Adrenal gland (tissue), 19 donors: ENCODE measurements at places on chromosomes 4 and X. TPM values are rescaled to one million over a fixed set of nuclear protein-coding genes. Genes with fewer than 3 reads are reported as not detected.

The NDUFC1 gene
- 63.9 TPM for total RNA-seq

The XKRX gene
- 0.36 TPM for total RNA-seq

The ARHGAP6 gene
- total RNA-seq, result 4.2 TPM

The BRS3 gene
- total RNA-seq, result not detected

The HAUS7 gene
- total RNA-seq, result 19.3 TPM

The DDX53 gene
- total RNA-seq, result not detected

The NUP62CL gene
- 4.3 TPM for total RNA-seq

The GAGE12E gene
- total RNA-seq, result not detected

GRCh38 chr4:20486433-20486832, 213.8 kb upstream of the PACRGL start:
- no peaks in the 10 kb centered on the region for H3K27me3 ChIP-seq
- H3K4me1 ChIP-seq, result no peaks in the 10 kb centered on the region
- H3K4me3 ChIP-seq, result no peak overlapping the region
- no peak overlapping the region for H3K27ac ChIP-seq
- no peaks in the 10 kb centered on the region for H3K36me3 ChIP-seq

GRCh38 chrX:135307171-135307570, 2.1 kb upstream of the ETDC start:
- DNase-seq, result no peak
- no peaks in the 10 kb centered on the region for H3K4me1 ChIP-seq
- no peaks in the 10 kb centered on the region for H3K27me3 ChIP-seq
- H3K36me3 ChIP-seq, result no peaks in the 10 kb centered on the region
- H3K4me3 ChIP-seq, result no peak overlapping the region
- no peak overlapping the region for H3K27ac ChIP-seq

DNA sequence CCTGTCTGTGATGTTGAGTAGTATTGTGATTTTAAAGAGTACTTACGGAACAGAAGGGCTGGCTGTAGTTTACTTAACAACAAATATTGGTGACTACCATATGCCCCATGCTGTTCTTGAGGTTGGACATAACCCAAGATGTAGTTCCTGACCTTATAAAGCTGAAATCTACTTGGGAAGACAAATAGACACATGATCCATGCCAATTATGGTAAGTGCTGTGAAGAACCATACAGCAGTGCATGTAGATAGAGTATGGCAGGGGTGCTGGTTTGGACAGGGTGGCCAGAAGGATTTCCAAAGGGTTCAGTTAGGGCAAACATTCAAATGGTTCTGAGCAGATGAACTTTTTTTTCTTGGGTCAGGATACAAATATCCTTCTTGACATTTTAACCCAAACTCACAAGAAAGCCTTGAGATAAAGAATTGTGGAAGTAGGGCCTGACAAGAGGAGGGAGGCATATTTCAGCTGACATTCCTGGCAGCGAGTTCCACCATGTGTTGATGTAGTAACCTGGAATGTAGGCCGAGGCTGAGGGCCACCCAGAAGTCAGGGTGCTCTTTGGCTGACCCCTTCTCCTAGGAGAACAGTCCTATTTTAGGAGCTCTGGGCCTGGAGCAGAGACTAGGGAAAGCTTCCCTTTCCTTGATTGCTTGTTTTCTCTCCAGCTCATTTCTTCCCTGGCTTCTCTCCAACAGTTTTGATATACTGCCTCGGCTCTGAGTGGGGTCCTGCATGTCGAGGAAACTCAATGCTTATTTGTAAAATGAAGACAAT, 74.2 kb downstream of the FREM3 start:
- H3K27me3 ChIP-seq, result no peaks in the 10 kb centered on the region
- H3K4me3 ChIP-seq, result no peak overlapping the region
- H3K4me1 ChIP-seq, result no peaks in the 10 kb centered on the region
- H3K36me3 ChIP-seq, result no peaks in the 10 kb centered on the region
- DNase-seq, result peak; percentile 40

DNA sequence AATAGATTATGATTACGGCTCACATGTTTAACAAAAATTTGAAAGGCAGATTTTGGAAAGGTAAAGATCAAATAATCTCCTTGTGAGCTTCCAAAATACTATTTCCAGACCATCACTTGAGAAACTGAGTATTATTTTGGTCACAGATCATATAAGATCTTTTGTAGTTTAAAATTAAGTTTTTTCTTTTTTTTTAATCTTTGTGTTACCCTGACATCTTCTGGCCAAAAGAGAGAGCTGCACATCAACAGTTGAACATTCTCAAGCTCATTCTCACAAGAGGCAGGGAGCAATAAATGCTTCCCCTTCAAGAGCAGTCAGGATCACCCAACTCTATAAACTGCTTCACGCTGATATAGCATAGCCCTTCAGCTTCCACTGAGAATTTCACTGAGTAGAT, 15.9 kb downstream of the TMEM192 start:
- no peaks in the 10 kb centered on the region for H3K27me3 ChIP-seq
- no peaks in the 10 kb centered on the region for H3K4me1 ChIP-seq
- DNase-seq, result no peak

DNA sequence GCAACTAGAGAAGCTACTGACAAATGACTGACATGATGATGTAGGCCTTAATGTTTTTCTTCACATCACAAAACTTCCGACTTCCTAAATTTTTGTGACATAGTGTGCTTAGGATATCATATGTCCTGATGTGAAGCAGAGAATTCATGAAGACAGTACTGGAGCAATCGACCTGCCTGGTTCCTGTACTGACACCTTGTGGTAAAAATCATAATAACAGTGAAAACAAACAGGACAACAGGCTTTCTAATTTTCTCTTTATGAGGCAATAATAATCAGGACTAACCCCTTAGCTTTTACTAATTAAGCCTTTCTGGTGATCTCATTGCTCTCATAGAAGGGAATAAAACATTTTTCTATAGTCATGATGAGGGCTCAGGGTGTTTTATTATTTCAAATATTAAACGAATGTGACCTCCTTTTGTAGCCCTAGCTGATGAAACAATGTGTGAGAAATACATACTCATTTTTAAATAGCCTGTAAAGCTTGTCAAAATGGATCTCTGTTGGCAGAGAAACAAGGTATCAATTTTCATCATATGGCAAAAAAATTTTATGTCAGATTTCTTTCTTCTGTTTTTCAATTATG, 158.4 kb downstream of the TENT5D start:
- no peaks in the 10 kb centered on the region for H3K27me3 ChIP-seq
- no peak overlapping the region for H3K27ac ChIP-seq
- no peaks in the 10 kb centered on the region for H3K36me3 ChIP-seq
- no peaks in the 10 kb centered on the region for H3K4me1 ChIP-seq
- no peak for DNase-seq
- no peak overlapping the region for H3K4me3 ChIP-seq

DNA sequence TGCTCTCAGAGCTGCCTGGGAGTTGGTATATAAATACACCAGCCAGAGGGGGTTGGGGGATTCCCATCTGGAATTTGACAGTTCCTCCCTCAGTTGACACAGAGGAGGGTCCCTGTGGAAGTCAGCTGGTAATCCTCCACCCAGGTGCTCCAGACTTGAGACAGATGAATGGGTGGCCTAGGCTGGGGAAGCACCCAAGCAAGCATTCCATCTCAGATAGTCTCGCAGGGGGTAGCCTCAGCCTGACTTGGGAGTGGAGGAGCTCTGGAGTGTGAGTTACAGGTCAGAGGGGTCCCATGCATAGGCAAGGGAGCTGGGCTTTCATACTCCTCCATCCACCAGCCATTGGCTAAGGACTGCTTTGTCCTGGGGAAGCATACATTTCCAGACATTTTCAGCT, 229.3 kb upstream of the BCOR start:
- DNase-seq, result no peak
- no peaks in the 10 kb centered on the region for H3K4me1 ChIP-seq
- no peak overlapping the region for H3K27ac ChIP-seq
- H3K36me3 ChIP-seq, result no peaks in the 10 kb centered on the region

DNA sequence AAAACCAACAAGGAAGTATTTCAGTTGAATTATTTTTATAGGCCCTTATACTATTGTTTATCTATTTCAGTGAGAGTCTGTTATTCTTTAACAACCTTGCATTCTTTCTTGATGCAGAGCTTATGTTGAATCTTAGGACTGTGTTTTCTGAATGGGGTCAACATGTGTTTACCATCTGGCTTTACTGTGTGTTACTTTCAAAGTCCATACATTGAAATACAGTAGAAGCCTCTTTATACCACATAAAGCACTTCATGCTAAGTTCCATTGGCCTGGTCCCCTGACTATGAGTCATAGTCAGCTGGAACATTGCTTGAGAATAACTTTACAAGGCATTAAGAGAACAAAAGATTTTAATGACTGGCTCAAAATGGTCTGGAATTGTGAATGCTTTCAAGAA, 152.6 kb downstream of the GASK1B start:
- no peak overlapping the region for H3K4me3 ChIP-seq
- H3K4me1 ChIP-seq, result peaks cover 22% of the 10 kb centered on the region
- DNase-seq, result peak; percentile 71
- no peaks in the 10 kb centered on the region for H3K36me3 ChIP-seq

GRCh38 chrX:10725071-10725470, 104.7 kb upstream of the MID1 start:
- H3K4me1 ChIP-seq, result no peaks in the 10 kb centered on the region
- H3K4me3 ChIP-seq, result no peak overlapping the region
- H3K36me3 ChIP-seq, result no peaks in the 10 kb centered on the region
- DNase-seq, result no peak
- H3K27me3 ChIP-seq, result peaks cover 9% of the 10 kb centered on the region
- no peak overlapping the region for H3K27ac ChIP-seq

DNA sequence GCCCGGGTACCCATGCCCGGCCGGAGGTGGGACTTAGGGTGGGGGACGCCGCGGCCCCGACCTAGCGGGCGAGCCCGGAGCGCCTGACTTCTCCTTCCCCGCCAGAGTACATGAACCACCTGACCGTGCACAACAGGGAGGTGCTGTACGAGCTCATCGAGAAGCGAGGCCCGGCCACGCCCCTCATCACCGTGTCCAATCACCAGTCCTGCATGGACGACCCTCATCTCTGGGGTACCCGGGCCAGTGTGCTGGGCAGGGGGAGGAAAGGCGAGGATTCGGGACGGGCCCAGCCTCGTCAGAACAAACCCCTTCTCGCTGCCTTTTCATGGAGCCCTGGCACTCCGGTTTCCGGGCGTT, 622 bp downstream of the TAFAZZIN start:
- H3K4me1 ChIP-seq, result no peaks in the 10 kb centered on the region
- H3K4me3 ChIP-seq, result no peak overlapping the region
- H3K27me3 ChIP-seq, result peaks cover 4% of the 10 kb centered on the region
- peak; percentile 70 for DNase-seq
- no peaks in the 10 kb centered on the region for H3K36me3 ChIP-seq
- H3K27ac ChIP-seq, result peak overlapping the region; percentile 84

DNA sequence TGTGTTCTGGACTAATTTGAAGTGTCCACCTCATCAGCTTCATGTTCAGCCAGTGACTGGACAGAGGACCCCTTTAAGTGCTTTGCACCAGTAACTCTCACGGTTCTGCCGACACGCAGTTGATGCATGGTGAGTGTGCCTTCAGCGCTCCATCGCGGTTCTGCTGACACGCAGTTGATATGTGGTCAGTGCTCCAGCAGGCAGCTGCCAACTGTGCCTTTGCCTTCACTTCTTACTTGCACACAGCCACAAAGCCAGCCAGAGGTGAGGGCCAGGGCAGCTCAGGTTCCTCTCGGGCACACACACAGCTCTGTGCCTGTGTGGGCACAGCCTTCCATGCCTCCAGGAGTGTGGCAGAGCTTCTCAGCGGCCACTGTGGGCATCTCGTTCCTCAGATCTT, 12.4 kb downstream of the NKX1-1 start:
- no peaks in the 10 kb centered on the region for H3K27me3 ChIP-seq
- no peaks in the 10 kb centered on the region for H3K4me1 ChIP-seq
- DNase-seq, result no peak
- H3K36me3 ChIP-seq, result peaks cover 5% of the 10 kb centered on the region

- H3K4me3 ChIP-seq, result no peak overlapping the region
- no peaks in the 10 kb centered on the region for H3K36me3 ChIP-seq
- H3K27ac ChIP-seq, result no peak overlapping the region
- no peaks in the 10 kb centered on the region for H3K4me1 ChIP-seq
These were observed 2.5 kb downstream of the FGF5 start for GRCh38 chr4:80268936-80269335.

DNA sequence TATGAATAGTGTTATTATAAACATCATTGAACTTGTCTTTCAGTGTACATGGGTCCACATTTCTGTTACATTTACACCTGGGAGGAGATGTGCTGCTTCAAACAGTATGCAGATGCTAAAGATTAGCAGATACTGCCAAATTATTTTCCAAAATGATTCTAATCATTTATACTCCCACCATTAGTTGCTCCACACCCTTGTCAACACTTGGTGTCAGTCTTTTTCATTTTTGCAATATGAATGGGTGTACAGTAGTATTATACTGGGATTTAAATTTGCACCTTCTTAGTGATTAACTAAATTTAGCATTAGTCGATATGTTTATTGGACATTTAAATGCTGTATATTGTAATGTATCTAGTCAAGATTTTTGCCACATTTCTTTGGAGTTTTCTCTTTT, 131.6 kb upstream of the GRID2 start:
- no peaks in the 10 kb centered on the region for H3K27me3 ChIP-seq
- no peak overlapping the region for H3K27ac ChIP-seq
- no peaks in the 10 kb centered on the region for H3K36me3 ChIP-seq
- no peaks in the 10 kb centered on the region for H3K4me1 ChIP-seq
- DNase-seq, result no peak

DNA sequence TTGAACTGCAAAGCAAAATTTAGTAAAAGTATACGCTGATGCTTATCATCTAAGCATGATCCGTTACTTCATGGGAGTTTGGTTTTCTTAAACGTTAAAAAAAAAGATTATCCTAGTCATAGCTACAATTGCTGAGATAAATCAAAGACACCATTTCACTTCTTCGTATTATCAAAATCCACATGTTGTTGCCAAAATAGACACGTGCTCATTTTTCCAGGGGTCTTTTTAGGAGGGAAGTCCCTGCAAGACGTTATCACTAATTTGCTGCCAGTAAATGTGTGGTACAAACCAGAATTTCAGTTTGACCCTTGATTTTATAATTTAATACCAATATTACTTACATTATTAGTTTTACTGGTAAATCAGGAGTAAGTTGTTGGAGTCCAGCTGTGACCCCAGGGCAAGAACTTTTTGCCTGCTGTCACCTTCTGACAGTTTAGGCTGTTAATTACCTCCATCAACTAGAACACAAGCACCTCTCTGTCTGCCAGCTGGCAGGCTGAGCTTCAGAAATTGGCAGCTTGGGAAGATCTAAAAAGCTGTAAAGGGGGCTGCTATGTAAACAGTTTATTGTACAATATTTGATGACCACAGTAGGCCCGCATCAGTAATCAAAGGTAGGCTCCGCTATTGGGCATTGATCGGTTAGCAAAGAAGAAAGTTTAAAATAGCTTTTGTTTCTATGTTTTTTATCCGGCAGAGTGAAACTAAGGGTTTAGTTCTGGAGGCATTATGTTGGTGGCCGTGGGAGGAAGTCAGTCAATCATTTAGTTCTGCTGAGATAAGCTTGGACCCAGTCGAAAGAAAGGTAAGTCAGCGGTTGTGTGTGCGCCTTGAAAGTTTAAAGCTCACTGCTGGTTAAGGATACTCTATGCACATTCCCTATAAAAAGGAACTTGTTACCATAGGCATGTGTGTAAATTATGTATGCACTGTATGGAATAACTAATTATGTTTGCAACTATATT, 196.4 kb downstream of the FBXO8 start:
- DNase-seq, result no peak
- no peak overlapping the region for H3K4me3 ChIP-seq
- no peaks in the 10 kb centered on the region for H3K4me1 ChIP-seq
